ENCODE measurements at places on chromosomes 7 and 10. TPM values are rescaled to one million over a fixed set of nuclear protein-coding genes. Genes with fewer than 3 reads are reported as not detected.

Gene ASCC1
- total RNA-seq, result 21.0 TPM

Gene NKX1-2
- not detected for total RNA-seq

Gene CADPS2
- 48.0 TPM for total RNA-seq

GRCh38 chr7:7188742-7189141 is 6.4 kb downstream of the C1GALT1 start:
- no peak for DNase-seq

DNA sequence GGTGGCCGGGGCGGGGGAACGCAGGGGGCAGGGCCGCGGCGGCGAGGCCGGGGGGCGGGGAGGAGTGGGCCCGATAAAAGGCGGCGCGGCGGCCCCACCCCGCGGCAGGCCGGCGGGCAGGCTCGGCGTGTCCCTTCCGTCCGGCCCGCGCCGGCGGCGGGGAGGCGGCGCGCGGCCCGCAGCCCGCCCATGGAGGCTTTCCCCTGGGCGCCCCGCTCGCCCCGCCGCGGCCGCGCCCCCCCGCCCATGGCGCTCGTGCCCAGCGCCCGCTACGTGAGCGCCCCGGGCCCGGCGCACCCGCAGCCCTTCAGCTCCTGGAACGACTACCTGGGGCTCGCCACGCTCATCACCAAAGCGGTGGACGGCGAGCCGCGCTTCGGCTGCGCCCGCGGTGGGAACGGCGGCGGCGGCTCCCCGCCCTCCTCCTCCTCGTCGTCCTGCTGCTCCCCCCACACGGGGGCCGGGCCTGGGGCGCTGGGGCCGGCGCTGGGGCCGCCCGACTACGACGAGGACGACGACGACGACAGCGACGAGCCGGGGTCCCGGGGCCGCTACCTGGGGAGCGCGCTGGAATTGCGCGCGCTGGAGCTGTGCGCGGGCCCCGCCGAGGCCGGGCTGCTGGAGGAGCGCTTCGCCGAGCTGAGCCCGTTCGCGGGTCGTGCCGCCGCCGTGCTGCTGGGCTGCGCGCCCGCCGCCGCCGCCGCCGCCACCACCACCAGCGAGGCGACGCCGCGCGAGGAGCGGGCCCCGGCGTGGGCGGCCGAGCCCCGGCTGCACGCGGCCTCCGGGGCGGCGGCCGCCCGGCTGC is at the start of gene NANOS1:
Gene NANOS1, plus strand, starts transcription at position 102 of the 808 bp plus-strand sequence. Its CDS starts 88 bp downstream, at position 190.
- DNase-seq, result peak; percentile 43
